NCI-H774 (cell line): ENCODE measurements at places on chromosomes 1 and 21.

- DNase-seq, result no peak
Observed at GRCh38 chr21:36603221-36603620, 95.7 kb upstream of the SIM2 start.

DNA sequence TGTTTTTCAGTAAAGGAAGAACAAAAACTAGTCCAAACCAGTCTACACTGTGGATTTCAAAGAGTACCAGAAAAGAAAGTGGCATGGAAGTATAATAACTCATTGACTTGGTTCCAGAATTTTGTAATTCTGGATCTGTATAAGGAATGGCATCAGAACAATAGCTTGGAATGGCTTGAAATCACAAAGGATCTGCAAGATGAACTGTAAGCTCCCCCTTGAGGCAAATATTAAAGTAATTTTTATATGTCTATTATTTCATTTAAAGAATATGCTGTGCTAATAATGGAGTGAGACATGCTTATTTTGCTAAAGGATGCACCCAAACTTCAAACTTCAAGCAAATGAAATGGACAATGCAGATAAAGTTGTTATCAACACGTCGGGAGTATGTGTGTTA, 21.3 kb downstream of the CHODL start:
- no peak for DNase-seq

DNA sequence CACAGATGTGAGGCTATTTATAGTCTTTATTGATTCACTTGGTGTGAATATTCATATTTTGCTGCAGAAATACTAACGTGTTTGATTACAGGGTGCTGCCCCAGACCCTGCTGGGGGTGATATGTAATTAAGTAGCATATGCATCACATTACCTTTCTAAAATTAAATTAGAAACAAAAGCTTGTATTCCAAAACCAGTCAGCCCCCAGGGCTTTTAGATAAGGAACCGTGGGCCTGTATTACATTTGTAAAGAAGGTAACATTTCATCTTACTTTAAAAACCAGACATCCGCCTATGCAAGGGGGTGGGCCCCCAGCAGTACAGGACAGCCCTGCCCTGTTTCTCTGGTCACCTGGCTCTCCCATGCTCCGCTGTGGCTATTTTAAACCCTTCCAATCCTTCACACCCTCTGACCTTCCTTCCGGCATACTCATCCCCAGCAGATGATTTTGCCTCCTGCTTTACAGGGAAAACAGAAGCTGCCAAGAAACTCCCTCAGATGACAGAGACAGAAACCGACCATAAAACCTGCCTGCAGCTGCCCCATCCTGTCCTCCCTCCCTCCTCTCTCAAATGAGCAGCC, 22.0 kb upstream of the KCNC4 start:
- no peak for DNase-seq

DNA sequence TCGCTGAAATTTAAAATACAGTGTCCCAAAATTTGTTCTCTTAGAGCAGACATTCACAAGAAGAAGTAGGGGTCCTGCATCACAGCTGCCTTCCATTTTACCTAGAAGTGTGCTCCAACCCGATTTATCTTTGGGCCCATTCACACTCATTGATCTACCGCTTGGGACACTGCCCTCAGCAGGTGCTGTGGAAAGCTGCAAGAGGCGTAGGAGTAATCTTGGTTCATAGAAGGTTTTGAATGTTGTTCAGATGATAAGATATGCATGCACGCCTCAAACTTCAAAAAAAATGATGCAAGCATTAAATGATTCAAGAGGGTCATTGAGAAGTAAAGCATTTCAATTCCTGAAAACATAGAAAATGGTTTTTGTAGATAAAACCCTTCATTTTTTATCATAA, 18.6 kb upstream of the C1orf105 start:
- DNase-seq, result no peak

DNA sequence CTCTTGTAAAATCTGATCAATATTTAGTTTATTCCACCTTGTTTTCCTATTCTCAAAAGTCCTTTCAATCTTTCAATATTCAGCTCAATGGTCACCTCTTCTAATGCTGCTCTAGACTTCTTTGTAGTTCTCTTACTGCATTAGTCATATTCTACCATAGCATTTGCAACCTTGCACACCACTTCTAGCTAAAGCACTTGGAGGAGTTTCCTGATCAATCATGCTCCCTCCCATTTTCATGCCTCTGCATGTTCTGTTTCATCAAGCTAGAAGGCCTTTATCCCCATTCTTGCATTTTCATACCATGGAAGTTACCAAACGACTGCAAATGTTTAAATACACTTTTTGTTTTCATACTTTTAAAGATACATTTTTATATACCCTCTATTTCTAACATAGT, 72.1 kb downstream of the SLC5A9 start:
- no peak for DNase-seq

- no peak for DNase-seq
Observed at GRCh38 chr1:34055818-34056217, 109.2 kb downstream of the CSMD2 start.

DNA sequence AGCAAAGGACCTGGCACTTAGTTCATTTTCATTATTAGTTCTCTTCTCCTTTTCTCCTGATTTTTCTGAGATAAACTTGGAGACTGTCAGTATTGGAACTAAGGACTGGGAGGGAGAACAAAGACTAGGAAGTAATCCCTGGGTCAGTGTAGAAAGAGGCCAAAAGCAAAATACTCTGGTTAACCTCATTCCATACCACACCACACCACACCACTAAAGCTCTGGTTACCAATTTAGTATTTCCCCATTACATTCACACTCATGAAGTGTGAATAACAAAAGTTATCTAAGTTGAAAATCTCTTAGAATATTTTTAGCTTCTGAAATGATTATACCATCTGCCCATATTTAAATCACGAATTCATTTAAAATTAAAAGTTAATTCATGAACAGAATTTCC, 68.9 kb upstream of the DMRTA2 start:
- no peak for DNase-seq

DNA sequence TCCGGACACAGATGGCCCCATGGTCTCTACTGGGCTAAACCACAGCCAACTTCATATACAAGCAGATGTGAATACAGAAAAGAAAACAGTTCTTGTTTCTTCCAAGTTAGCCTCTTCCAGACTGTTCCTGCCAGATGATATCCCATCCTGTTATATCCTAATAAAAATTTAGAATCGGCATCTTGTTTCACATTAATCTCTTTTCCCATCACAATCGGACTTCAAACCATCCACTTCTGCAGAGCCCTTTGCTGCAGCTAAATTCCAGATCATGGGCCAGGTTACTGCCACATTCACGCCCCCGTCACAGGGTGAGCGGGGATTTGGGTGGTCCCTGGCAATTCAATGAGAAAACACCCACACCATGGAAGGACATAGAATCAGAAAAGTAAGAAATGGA, 57.2 kb downstream of the NPHP4 start:
- DNase-seq, result no peak

DNA sequence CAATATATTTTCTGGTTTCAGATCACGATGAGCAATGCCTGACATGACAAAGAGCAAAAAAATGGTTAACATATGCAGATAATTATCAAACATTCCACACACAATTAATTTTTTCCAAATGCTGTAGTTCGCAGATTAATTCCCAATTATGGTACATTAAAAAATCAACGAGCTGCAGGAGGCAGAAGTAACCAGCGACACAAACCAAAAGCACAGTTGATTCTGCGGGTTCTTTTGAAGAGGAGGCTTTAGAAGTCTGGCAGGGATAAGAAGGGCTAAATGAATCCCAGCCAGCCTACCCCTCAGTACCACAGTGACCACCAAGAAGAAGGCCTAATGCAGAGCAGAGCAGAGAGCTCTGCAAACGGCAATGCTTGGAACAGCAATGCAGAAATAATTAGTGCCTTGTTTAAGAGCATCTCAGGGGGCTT, 17.0 kb upstream of the KNCN start:
- no peak for DNase-seq

DNA sequence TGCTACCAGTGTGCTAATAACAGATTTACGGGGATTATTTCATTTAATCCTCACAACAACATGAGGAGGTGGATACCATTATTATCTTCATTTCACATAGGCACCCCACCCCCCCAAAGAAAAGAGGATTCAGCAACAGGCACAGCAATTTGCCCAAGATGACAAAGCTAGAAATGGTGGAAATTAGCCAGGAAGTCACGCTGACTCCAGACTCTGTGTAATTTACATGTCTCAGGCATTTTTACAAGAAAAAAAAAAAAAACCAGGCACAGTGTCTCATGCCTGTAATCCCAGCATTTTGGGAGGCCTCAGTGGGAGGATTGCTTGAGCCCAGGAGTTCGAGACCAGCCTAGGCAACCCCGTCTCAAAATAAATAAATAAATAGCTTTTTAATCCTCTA, 37.5 kb upstream of the PRDM2 start:
- DNase-seq, result no peak

DNA sequence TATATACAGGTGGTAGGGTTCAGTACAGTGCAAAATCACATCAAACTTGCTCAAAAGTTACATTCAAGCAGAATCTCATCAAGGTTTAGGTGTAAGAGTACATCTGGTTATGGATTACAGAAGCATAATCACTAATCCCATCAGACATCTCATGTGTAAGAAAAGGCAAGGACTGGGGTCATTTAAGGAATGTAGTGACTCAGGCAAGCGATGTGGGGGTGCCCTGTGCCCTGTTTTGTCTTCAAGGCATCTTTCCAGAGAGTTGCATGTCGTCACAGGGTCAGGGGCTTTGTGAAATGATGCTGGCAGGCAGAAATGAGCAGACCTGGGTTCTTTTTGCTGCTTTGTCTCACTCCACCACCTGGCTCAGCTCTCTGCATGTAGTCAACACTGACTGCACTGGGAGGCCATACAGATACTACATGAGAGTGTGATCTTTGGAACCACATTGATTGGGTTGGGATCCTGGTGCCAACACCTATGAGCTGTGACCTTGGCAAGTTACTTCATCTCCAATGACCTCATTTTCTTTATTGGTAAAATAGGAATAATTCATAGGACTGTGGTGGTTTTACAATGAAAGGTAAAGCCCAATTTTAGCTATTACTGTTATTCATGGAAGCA, 8.2 kb upstream of the HHIPL2 start:
- DNase-seq, result no peak

- no peak for DNase-seq
Observed at GRCh38 chr1:157829210-157829609, 9.3 kb upstream of the FCRL1 start.
